ENCODE measurements at places on chromosomes 4 and X. TPM values are rescaled to one million over a fixed set of nuclear protein-coding genes. Genes with fewer than 3 reads are reported as not detected.

Gene CENPU
- polyA plus RNA-seq = 7.3 TPM

Gene PFKFB1
- 0.15 TPM for polyA plus RNA-seq

Gene OCIAD2
- 34.2 TPM for polyA plus RNA-seq

Gene PRPS1
- 64.9 TPM for polyA plus RNA-seq

DNA sequence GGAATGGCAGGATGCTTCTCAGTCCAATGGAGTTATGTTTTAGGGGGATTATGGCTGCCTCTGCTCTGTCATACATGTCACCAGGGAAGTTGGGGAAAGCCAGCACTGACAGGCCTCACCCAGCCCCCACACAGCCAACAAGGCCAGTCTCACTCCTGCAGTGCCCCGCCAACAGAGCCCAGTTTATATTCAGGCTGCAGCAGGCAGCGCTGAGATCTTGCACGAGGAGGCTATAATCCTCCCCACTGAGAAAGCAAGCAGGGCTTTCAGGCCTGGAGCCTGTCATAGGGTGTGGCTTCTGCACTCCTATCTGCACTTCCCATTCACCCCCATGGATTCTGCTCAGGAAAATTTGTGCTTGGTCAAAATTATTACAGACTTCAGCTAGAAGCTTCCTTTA lies 25.1 kb downstream of the ADAD1 start:
- DNase-seq = no peak

DNA sequence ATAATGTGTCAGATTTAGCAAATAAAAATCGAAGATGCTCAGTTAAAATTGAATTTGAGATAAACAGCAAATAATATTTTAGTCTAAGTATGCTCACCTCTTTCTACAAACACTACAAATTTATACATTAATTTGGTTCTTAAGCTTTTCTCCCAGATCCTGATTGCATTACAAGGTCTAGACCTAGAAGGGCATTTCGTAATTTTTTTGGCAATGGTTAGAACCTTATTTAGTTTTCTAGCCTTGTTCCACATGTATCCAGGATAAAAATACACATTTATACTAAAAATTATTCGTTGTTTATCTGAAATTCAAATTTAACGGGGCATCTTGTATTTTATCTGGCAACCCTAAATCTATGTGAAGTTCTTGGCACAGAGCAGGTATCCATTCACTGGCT lies 2.5 kb upstream of the CDKL5 start:
- DNase-seq = no peak

GRCh38 chr4:70402762-70403161 lies 5.0 kb downstream of the OPRPN start:
- no peak for DNase-seq

- no peak for DNase-seq
Observed at GRCh38 chr4:98314791-98315565, 53.8 kb downstream of the RAP1GDS1 start.
